Left lobe of liver (tissue), 2 donors: ENCODE measurements at places on chromosomes 1 and 21.

- no peak for DNase-seq
Measured at GRCh38 chr21:24259241-24259640, 1348.0 kb downstream of the MRPL39 start.

- no peak for DNase-seq
Measured at GRCh38 chr1:24345334-24345733, 26.2 kb downstream of the GRHL3 start.

- no peak for DNase-seq
Measured at GRCh38 chr1:88698140-88698539, 14.1 kb downstream of the PKN2 start.

GRCh38 chr1:59017501-59018231 is 233.8 kb upstream of the JUN start:
- DNase-seq, result no peak

- no peak for DNase-seq
Measured at GRCh38 chr1:189962181-189962580, 515.5 kb downstream of the BRINP3 start.

- DNase-seq, result no peak
Measured at GRCh38 chr21:40051801-40052200, 184.6 kb downstream of the PCP4 start.

DNA sequence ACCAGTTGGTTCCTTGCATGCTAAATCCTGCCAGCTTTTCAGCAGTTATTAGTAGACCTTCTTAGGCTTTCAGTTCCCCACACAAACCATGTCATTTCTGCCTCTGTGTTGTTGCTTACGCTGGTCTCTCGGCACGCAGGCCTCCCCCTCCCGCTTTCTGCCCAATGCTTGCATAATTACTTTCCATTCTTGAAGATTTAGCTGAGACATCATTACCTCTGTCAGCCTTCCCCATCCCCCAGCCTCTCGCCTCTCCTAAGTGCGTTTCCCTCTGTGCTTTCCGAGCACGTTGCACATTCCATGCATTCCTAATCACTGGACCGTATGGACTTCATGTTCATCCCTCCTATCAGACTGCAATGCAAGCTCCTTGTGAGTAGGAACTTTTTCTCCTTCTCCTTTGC is 26.8 kb downstream of the TSHB start:
- no peak for DNase-seq

DNA sequence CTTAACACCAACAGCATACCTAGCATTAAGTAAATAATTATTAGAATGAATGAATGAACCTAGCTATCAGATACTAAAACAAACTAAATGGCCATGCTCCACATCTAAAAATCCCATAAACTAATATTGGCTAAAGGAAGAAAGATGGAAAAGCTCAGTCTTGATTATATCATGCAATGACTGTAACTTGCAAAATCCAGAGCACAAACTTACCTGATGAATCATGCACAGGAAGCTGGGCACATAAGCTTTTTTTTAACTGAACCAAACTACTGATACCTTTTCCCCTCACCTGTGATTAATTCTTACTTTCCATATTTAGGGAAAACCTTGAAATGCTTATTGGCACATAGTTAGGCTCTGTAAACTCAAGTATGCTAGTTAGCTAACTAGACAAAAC is 70.2 kb downstream of the KIF14 start:
- no peak for DNase-seq

GRCh38 chr21:27487676-27488075 is 520.8 kb upstream of the ADAMTS5 start:
- DNase-seq, result no peak

GRCh38 chr1:3333903-3334302 is 120.6 kb upstream of the ARHGEF16 start:
- DNase-seq, result no peak

GRCh38 chr1:32454726-32455125 is 10.1 kb upstream of the ZBTB8B start:
- DNase-seq, result no peak

DNA sequence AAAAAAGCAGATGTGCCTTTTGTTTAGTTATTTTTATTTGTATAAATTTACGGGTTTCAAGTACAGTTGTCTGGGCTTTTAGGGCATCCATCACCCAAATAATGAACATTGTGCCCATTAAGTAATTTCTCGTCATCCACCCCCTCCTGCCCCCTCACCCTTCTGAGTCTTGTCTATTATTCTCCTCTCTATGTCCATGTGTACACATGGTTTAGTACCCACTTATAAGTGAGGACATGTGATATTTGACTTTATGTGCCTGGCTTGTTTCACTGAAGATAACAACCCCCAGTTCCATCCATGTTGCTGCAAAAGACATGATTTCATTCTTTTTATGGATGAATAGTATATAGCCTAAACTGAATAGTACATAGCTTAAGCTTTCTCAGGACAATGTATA is 189.2 kb downstream of the ZP4 start:
- DNase-seq, result no peak

- DNase-seq, result no peak
Measured at GRCh38 chr1:108801101-108801500, 54.6 kb downstream of the STXBP3 start.

- DNase-seq, result no peak
Measured at GRCh38 chr1:100671601-100672000, 47.9 kb upstream of the VCAM1 start.

DNA sequence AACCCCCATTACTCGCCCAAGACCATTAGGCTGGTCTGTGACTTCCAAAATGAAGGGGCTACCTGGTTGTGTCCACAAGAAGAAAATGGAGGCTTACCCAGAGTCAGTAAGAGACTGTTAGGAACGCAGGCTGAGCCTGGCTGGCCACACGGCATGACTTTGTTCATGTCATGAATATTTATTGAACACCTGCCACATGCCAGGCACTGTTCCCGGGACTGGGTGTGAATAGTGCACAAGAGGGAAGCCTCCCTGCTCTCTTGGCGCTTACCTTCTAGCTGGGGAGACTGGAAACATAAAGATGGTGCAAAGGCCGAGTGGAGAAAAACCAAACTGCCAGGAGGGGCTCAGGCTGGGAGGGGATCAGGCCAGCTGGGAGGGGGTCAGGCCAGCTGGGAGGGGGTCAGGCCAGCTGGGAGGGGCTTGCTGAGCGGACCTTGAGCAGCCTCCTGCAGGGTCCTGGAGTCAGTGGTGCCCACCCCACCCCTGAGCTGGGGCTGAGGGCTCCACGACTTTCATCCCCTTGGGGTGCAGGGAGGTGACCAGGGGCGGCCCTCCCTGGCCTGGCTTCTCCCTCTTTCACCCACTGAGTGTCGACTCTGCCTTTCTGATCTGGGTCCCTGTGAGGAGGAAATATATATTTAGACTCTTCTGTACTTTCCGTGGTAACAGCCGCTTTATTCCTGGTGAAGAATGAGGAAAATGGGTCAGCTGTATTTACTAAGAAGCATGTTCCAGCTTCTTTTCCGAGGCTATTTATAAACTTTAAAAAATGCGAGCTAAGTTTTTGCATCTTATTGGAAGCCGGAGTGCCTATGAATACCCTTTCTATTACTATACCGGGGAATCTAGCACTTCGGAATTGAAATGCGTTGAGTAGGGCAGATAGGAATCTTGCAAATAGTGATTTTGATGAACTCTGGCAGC is 139.0 kb downstream of the CAMTA1 start:
- no peak for DNase-seq

- DNase-seq, result no peak
Measured at GRCh38 chr1:40311692-40312091, 5.4 kb downstream of the COL9A2 start.

- no peak for DNase-seq
Measured at GRCh38 chr1:116878804-116879477, 30.8 kb upstream of the PTGFRN start.

GRCh38 chr21:17348357-17348756 is 164.5 kb upstream of the CXADR start:
- no peak for DNase-seq

GRCh38 chr1:54331091-54331772 is 75.0 kb downstream of the SSBP3 start:
- DNase-seq, result no peak

DNA sequence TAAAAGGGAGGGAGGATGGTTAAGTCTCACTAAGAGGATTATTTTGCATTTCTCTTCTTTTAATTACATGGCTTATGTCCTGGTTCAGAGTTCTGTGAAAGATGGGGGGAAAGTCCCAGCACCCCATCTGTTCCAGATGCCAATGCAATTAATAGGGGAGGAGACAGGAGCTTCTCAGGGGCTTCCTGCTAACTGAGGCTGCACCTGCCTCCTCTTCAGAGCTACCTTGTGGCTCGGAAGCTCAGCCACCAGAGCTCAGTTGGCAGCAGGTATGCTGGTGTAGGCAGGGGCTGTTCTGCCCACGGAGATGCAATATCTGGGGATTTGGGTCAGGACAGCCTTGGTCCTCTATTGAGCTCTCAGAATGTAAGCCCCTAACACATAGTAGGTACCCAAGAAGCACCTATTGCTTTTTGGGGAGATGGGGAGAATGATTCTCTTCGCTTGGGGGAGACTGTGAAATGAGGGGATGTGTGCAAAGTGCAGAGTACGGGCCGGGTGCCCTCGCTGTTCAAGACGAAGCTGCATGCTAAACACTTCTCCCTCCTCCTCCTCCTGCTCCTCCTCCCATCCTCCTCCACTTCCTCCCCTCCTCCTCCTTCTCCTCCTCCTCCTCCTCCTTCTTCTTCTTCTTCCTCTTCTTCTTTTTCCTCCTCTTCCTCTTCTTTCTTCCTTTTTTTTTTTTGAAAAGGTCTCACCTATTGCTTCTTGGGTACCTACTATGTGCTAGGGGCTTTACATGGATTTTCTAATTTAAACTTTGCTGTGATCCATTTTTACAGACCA is 279.0 kb downstream of the PTPRU start:
- peak; percentile 16 for DNase-seq

- DNase-seq, result no peak
Measured at GRCh38 chr1:89286549-89287180, 14.0 kb upstream of the GBP5 start.

GRCh38 chr21:20882462-20883407 is 115.5 kb upstream of the NCAM2 start:
- DNase-seq, result no peak

- no peak for DNase-seq
Measured at GRCh38 chr1:168613038-168613451, 36.6 kb downstream of the XCL1 start.

- DNase-seq, result no peak
Measured at GRCh38 chr1:220896092-220896491, 16.8 kb downstream of the HLX start.

DNA sequence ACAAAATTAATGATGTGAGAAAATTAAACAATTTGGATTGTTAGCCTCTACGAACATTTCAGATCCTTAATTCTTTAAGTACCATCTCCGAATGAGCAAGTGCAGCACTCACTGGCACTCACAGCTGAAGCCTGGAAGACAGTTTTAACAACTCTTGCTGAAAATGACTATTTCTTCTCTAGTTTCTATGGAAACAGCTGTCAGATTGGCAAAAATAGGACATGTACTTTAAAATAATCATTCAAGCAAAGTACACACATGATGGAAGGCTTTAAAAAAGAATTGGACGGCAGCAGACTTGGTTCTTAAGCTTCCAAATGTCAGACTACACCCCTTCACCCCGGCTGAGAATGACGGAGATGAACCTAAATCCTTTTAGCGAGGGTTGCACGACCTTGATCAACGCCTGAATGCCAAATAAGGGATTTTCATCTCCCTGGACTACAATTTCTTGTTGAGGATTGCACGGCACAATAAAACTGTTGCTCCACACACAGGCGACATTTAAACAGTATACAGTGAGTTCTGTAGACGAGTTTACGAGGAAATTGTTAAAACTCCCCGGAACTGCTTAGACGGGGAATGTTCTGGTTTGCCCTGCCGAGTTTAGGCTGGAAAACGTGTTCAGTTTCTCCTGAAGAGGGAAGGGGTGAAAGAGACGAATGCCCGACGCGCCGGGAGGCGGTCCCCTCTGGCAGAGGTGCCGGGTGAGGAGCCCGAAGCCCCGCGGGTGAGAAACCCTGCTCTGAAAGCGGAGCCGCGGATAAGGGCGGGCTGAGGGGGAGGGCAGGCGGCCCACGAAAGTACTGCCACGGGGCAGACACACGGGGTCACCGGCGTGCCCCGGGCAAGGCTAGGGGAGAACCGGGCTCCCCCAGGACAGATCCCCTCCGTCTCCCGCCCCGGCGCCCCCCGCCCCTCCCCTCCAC is 671 bp downstream of the OMA1 start:
- peak; percentile 85 for DNase-seq

DNA sequence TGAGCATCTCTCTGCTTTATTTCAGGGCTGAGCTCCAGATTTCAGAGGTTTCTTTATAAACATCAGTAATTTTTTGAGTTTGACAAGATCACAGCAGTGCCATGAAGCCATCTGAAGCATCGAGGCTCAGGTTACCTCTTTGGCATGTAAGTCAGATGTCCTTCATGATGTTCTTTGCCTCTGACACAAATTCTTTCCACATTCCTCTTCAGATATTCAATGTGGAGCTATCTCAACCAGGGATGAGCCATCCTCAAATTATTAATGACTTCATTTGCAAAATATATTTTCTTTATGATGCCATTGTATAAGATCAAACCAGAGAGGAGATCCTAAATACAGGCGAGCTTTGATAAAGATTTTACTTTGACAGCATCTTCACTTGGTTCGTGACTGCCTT is 256.7 kb downstream of the COL11A1 start:
- no peak for DNase-seq

GRCh38 chr1:204579681-204580080 is 63.5 kb downstream of the MDM4 start:
- DNase-seq, result no peak

DNA sequence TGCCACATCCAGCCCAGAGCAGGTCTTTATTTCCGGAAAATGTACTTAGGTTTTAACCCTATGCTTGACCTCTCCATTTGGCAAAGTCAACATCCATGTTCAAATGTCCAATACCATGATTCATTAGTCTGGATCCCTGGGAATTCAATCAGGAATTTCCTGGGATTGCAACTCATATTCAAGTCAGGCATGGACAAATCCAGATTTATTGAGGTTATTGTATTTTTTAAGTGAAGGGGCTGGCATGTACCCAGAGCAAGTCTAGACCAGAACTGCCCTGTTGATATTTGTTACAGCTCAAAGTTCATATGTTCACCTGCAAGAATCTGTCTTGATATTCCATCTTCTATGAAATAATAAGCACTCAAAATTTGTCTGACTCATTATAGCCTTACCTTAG is 521.1 kb downstream of the ADGRL2 start:
- DNase-seq, result no peak

- peak; percentile 80 for DNase-seq
Measured at GRCh38 chr1:39901464-39901713, 328 bp downstream of the MYCL start.

DNA sequence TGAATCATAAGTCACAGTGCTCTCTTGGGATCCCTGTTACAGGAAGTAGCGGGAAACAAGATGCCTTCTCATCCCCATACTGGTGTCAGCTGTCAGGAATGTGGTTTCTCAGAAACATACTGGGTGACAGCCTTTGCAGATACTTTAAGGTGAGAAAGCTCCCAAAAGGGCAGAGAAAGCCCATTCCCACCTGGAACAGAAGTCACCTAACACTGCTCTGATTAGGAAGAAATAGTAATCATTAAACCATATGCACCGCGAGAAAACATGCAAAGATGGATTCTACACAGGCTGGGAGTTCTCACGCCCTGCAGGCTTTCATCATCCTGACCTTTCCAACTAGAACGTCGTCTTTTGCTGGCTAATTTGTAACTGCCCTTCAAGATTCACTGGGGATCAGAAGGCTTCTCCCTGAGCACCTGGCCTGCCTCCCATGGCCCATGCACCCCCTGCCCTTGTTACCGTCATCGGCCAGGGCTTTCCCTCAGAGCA is 46.2 kb upstream of the SLC44A3 start:
- no peak for DNase-seq
